ENCODE measurements at places on chromosomes 11 and 22.
A peak's percentile ranks its signal among the peaks of the same experiment; 100 is the strongest.

DNA sequence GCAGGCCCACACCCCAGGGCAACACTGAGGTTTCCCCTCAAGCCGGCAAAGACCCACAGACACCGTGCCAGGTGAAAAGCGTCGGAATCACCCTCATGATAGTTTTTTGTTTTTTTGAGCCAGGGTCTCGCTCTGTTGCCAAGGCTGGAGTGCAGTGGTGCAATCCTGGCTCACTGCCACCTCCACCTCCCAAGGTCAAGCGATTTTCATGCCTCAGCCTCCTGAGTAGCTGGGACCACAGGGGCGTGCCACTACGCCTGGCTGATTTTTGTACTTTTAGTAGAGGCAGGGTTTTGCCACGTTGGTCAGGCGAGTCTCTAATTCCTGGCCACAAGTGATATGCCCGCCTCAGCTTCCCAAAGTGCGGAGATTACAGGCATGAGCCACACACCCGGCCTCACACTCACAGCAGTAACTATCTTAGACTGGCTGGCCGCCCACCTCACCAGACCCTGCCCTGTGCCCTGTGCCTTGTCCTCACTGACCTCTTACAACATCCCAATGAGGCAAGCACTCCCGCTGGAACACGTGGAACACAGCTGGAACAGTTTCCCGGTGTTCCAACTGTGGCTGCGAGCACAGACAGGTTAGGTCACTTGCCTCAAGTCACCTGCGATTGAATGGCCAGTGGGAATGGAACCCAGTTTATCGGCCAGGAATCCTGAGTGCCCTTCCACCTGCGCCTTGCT, 21.1 kb downstream of the LRRC10B start:
- no peak for DNase-seq

DNA sequence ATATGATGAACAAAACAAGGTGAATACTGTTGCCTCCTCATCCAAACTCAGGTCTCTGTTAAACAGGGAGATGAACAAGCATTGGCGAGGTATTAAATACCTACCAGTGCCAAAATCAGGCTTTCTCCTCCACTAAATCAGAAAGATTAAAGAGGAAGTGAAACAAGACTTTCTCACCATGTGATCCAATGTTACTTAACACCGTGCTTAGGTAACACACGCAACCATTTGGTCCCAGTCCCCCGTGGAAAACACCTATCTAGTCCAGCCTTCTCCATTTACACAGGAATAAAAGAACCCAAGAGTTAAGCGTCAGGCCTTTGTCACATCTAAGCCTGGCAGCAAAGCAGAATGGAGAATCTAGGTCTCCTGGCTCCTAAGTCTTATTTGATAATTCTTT, 34.5 kb downstream of the TENM4 start:
- DNase-seq: no peak

- DNase-seq: no peak
Measured at GRCh38 chr11:114064216-114064615, 4.7 kb downstream of the ZBTB16 start.

- DNase-seq: peak; percentile 36
Measured at GRCh38 chr22:48357196-48357595, 1470.5 kb downstream of the BRD1 start.

DNA sequence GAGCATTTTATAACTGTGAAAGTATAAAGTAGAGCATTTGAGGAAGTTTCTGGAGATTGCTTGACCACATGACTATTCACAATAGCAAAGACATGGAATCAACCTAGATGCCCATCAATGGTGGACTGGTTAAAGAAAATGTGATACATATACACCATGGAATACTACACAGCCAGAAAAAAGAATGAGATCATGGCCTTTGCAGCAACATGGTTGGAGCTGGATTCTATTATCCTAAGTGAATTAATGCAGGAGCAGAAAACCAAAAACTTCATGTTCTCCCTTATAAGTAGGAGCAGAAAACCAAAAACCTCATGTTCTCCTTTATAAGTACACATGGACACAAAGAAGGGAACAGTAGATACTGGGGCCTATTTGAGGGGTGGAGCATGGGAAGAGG, 30.3 kb downstream of the UVRAG start:
- no peak for DNase-seq

DNA sequence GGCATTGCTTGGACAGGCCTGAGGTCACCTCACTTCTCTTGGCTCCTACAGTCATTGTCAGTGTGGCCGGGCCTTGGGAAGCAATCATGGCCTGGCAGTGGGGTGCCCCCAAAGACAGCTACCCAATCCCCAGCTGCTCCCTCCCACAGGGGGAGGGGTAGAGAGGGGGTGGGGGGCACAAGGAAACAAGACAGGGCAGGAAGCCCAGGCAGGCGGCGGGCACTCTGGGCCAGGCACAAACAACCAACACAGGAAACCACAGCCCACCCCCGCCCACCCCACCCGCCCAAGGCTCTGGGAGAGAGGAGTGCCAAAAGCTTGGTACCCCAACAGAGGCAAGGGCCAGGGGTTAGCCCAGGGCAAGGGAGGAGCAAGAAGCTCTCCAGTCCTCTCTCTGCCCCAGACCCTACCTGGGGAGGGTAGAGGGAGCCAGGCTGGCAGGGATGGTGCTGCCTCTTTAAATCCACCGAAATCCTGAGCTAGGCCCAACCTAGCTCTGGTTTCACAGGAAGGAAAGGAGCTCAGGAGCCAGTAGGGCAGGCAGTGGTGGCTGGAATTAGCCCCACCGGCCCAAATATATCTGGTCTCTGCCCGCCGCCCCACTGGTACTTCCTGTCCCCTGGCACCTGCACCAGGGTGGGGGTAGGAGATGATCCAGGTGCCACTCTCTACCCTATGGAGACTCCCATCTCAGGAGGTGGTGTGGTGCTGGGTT, 12.2 kb downstream of the BCL9L start:
- DNase-seq: peak; percentile 86

DNA sequence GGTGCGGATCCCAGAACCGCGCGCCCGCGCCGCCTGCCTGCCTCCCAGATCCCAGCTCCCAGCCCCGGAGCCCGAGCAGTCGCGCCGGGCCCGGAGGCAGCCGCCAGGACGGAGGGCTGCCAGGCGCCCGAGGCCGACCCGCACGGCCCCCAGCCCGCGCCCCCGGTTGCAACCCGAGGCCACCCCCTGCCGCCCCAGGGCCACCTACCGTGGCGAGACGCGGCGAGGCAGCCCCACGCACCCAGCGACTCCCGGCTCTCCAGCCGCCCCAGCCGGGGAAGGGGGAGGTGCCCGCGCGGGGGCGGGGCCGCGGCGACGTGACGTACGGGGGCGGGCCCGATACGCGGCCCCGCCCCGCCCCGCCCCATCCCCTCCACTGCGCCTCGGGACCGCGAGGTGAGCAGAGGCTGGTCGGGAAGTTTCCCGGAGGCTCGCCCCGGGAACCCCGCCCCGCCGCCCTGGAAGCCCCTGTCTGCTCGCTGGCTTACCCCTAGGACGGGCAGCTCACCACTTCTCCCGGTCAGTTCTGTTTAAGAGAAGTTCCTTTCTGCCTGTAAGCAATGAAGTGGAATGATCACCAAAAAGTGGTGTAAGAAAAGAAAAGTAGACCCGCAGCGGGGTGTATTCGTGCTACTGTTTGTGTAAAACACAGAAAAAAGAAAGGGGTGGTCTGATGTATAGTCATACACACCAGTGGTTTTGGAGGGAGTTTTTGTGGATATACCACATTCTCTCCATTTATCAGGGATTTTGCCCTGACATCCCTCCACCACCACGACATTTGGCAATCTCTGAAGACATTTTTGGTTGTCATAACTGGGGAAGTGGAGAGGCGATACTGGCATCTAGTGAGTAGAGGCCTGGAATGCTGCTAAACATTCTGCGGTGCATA, at the start of gene TPST2:
Gene TPST2 (minus strand): TSS at position 288 of the 892 bp plus-strand sequence. CDS start 48,502 bp downstream, outside the sequence.
- DNase-seq: peak; percentile 95

GRCh38 chr22:35852076-35852475, 134.4 kb downstream of the APOL5 start:
- no peak for DNase-seq
